ENCODE measurements at places on chromosomes 1 and 21.

DNA sequence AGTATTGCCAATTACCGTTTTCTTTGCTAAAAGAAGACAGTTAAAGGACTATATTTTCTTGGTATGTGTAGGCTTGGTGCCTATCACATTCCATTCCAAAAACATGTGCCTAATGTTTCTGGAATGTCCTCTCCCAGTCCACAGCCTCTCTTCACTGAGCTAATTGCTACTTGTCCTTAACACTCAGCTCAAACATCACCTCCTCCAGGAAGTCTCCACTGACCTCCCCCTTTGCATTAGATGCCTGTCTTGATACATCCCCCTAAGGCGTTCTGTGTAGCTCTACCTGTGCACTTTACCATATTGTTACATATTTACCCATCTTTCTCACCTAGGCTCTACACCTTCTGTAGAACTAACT, 195.6 kb upstream of the CAMK1G start:
- DNase-seq, result no peak

DNA sequence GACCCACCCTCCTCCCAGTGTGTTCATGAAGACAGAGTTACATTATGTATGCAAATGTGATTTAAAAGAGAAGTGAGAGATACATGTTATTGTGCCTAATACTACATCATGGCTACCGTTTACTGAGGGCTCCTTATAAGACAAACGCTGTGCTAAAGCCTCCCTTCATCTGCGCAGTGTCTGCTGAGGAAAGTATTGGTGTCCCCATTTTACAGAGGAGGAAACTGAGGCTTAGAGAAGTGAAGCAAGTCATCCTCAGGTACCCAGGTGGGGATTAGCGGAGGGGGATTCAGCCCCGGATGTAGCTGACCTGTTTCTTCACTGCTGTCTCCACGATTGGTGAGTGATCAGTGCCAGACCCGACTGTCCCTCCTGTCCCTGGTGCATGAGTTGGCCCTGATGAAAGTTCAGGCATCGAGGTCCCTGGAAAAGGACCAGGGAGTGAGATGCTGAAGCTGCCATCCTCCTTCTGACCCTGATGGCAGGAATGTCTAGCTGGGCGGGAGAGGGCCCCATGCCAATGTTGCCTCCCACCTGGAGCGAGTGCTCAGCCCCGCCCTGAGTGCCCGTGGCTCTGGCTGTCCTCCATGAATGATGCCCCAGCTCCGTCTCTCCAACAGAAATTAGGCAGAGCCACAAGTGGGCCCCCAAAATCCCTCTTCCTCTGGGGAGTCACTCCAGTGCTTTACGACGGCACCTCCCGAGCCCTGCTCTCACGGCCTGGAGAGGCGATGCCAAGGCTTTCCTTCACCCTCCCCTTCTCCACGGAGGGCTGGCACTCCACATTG, 204.7 kb downstream of the KAZN start:
- DNase-seq, result no peak

- DNase-seq, result no peak
These were observed 17.6 kb downstream of the SLC2A1 start for GRCh38 chr1:42940851-42941639.

- no peak for DNase-seq
These were observed 198.3 kb downstream of the DUSP10 start for GRCh38 chr1:221543529-221544120.

DNA sequence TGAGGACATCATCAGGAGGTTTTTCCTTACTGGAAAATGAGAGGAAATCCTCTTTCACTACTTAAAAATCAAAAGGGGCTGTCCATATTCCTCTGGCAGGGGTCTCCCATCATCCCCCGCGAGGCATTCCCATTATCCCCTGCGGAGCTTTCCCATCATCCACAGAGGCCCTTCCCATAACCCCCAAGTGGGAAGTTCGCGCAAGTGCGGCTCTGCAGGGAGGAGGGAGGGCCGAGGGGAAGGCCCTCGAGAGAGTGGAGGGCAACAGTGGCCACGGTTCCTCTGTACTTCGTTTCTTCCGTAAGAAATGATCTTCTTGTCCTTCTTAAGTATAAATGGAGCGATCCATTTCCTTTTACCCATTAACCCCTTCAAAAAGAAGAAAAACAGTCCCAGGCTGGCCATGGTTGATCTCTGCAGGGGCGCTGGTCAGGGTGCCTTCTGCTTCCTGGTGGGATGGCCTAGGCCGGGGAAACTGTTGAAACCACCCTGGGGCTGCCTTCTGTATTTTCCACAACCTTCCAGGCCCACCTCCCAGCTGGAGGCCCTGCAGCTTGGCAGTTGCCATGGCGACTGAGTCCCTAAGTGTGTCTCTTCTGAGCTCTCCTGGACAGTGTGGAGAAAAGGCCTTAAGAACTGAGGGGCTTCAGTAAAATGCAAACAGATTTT, 3.6 kb upstream of the RSPH1 start:
- no peak for DNase-seq

DNA sequence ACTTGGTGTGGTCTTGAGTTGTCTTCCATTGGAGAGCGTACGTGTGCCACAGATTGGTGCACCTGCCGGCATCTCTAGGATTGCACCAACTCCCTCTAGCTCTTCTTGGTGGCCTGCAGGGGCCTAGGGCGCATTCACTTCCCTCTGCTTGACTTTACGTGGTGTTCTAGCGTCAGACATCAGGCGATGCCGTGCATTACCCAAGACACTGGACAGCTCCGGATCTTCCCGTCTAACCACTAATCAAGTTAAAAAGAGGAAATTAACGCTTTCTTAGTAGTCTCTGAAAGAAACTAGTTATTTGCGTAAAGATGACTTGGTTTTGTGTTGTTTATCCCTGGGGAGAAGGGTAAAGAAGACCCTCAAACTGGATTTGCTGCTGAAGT, 510 bp upstream of the IL10RB start:
- no peak for DNase-seq

DNA sequence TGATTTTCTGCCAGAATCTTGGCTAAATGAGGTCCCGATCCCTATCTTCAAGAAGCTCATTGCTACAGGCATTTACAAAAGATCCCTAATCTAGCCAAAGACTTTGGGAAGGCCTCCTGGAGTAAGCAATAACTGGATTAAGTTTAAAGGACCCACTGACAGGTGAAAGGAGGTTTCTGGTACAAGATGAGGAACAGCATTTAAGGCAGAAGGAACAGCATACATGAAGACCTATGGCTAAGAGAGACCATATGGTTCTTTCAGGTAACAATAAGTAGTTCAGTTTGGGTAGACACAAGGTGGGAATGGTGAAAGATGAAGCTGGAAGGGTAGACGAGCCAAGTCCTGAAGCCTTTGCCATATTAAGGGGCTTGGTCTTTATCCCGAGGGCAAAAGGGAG, 27.8 kb downstream of the SHISAL2A start:
- no peak for DNase-seq

DNA sequence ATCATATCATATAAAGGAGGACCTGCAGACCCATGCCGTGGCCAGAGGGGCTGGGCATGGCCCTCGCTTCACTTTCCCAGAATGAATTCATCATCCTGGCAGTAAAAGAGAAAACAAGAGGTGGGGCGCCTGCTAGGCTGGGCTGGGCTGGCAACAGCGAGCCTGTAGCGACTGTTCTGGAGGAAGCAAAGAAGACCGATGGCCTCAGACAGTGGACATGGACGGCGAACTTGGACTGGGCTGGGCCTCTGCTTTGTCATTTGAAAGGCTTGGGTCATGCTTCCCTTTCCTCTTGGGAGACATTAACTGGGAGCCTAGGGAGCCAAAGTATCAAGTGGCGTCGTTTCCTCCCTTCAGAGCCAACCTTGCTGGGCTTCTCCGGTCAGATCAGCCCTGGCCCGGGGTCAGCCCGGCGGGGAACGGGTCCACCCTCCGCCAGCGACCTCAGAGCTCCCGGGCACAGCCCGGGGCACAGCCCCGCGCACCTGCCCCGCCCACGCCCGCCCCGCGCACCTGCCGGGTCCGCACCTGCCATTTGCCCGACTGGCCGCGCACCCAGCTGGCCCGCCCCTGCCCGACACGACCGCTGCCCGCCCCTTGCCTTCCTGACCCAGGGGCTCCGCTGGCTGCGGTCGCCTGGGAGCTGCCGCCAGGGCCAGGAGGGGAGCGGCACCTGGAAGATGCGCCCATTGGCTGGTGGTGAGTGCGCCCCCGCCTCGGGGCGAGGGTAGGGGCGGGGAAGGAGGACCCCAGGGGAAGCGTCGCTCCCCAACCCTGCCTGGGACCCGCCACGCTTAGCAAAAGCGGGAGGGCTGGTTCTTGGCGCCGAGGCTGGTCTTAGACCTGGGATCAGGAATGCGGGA, at the start of gene FAM3B:
Gene FAM3B, plus strand, starts transcription at position 602 of the 863 bp plus-strand sequence. Its CDS starts 79 bp downstream, at position 681.
- DNase-seq, result peak; percentile 74

DNA sequence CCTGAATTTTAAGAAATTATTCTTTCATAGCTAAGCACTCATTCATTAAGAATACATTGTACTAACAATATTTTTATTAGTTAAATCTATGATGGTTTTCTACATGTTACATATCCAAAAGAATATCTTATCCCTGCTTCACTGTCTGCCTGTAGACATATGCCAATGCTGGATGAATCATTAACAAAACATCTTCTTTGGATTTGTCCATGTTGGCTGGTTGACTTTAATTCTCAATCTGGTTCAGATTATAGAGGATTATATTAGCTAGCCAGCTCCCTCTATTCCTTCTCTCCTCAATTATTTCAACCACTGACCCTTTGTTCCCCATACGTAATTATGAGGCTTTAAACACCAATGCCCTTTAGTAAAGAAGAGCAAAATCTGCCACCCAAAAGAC, 138.9 kb upstream of the DMRTA2 start:
- no peak for DNase-seq

GRCh38 chr1:21705303-21705980, 36.3 kb upstream of the RAP1GAP start:
- DNase-seq, result no peak

- DNase-seq, result no peak
These were observed 46.4 kb upstream of the RAB3GAP2 start for GRCh38 chr1:220318673-220319072.

DNA sequence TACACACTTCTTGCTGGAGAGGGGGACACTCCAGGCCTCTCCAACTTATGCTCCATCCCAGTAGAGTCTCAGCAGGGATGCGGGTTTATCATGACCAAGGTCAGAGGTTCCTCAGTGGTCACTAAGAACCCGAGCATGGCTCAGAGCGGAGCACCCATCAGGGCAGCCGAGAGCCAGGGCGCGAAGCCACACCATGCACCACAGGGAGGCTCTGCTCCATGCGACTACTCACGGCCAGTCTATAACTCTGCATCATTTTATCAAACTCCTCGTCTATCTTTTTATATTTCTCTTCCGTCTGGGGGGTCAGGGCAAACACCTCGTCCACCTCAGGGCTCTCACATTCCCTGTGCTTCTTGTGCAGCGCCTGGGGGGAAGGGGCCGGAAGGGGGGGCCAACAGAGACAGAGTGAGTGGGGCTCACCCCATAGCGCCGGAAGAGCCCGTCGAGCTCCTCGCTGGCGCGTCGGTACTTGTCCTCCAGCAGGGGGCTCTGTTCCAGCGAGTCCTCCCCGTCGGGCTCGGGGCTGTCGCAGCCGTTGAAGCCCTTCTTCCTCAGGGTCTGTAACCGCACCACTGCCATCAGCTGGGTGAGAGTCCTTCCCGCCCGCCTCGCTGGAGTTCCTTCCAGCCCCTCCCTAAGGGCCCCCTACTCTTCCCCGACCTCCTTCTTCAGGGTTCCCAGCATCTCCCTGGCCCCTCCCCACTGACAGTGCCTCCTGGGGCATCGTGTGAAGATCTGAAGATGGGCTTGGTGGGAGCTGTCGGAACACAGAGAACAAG, 20.0 kb downstream of the MEF2D start:
- DNase-seq, result peak; percentile 16
